Left kidney (tissue), 8 donors: ENCODE measurements at places on chromosomes 11 and 22.

- DNase-seq = no peak
Observed at GRCh38 chr11:68841718-68842426, at the start of gene CPT1A. Gene CPT1A, minus strand, starts transcription at chr11:68841916. Its CDS starts 26,442 bp downstream, at chr11:68815474.

DNA sequence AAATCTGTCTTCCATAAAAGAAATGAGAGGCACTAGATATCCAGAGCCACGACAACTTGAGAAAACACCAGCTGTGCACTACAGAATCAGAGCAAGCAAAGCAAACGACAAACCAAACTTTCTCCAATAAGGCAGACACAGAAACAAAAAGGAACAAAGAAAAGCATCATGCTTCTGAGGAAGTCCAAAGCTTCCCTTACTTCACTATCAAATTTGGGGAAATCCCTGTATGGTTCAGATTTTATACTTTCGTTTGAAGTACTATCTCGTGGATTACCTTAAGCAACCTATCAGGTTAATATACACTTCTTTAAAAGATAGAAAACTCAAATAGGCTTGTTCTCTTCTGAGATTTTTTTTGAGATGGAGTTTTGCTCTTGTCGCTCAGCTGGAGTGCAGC lies 27.7 kb downstream of the ALG9 start:
- DNase-seq = no peak

- no peak for DNase-seq
Observed at GRCh38 chr22:20421507-20421874, 16.1 kb downstream of the SCARF2 start.

DNA sequence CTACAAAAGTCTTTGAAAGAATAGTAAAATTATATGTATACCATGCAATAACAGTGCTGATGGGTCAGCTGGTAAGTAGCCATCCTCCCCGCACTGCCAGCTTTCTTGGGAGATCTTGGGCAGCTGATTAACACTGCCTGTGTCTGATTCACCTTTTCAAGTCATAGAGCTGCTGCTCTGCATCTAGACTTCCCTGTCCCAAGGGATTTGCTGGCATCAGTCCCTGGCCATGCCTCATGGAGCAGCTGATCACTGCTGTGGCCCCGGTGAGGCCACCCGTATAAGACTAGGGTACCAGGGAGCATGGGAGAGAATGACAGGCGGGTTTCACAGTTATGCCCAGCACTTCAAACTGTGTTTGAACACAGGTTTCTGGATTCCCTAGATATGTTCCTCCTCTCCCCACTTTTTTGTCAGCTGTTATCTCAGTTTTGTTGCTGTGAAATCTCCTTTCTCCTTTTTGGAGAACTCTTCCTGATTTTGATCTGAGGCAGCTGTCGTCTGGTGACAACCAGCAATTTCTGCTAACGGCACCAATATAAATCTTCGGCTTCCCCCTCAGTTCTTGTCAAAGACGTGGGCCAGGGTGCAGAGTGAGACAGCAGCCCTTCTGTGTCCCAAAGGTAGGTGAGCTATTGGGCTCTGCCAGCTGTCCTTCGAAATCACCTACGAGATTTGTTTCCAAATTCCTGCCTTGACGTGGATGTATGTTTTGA lies 438.9 kb downstream of the NTM start:
- no peak for DNase-seq
